ENCODE measurements at places on chromosomes 2 and 18.

DNA sequence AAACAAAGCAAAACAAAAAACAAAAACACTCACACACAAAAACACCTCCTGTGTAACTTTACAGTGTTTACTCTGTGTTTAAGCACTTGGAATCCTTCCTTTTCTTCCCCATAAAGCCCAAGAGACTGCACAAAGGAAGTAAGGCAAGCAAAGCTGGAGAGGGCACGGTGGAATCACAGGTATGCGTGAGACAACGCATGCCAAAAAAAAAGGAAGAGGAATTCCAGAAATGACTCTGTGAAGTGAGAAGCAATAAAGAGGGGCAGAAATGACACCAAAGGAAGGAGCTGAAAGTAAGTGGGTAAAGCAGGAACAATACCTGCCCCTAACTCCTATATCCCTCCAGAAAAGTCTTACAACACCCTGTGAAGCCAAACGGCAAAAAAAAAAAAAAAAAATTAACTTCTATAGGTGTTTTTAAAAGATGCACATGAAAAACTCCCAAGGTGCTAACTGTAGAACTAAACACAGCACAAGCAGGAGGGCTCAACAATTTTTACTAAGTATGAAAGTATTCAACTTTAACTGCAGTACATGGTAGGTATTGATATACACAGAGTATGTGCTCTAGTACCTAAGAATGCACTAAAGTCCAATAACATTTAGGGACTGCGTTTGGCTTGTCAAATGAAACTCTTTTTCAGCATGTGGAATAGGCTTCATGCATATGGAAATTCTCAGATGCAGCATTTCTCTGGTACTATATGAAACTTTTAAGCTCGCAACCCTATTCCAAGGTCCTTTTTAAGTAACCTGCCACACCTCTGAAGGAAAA is 9.1 kb downstream of the RND3 start:
- no peak for DNase-seq

GRCh38 chr18:49892148-49892924 is 79.0 kb upstream of the ACAA2 start:
- DNase-seq = no peak

DNA sequence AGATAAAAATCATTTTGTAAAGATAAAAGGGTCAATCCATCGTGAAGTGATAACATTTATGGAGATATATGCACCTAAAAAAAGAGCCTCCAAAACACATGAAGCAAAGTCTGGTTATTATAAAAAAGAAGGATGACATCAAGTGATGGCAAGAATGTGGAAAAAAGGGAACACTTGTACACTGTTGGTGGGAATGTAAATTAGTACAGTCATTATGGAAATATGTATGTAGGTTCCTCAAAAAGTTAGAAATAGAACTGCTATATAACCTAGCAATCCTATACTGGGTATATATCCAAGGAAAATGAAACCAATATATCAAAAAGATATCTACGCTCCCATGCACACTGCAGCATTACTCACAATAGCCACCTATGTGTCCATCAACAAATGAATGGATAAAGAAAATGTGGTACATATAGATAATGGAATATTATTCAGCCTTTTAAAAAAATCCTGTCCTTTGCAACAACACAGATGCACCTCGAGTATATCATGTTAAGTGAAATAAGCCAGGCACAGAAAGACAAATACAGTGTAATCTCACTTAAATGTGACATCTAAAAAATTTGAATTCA is 28.9 kb downstream of the ABCB11 start:
- DNase-seq = no peak

GRCh38 chr2:55010149-55010591 is 40.1 kb downstream of the RTN4 start:
- peak; percentile 21 for DNase-seq

DNA sequence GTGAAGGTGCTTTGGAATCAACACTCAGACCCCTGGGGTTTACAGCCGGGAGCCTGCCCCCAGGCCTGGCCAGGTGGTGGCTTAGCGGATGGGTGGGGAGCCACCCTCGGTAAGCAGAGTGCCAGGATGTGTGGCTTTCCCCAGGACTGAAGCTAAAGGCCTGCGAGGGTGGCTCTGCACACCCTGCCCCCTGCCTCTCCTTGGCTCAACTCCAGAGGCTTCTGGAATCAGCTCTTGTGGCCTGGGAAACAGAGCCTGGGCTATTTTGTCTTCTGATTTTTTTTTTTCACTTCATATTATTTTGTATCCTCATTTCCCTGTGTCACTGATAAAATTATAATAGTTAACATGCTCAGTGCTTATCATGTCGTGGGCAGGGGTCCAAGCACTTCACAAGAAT is 79.8 kb downstream of the RHOB start:
- no peak for DNase-seq
